Suprapubic skin (tissue), 4 donors: ENCODE measurements at places on chromosomes 16 and 17. TPM values are rescaled to one million over a fixed set of nuclear protein-coding genes. Genes with fewer than 3 reads are reported as not detected.

GRCh38 chr16:82002831-82003230 lies 8.4 kb downstream of the SDR42E1 start:
- DNase-seq = no peak

- no peak for DNase-seq
Measured at GRCh38 chr17:63071797-63072196, 105.8 kb downstream of the TANC2 start.

DNA sequence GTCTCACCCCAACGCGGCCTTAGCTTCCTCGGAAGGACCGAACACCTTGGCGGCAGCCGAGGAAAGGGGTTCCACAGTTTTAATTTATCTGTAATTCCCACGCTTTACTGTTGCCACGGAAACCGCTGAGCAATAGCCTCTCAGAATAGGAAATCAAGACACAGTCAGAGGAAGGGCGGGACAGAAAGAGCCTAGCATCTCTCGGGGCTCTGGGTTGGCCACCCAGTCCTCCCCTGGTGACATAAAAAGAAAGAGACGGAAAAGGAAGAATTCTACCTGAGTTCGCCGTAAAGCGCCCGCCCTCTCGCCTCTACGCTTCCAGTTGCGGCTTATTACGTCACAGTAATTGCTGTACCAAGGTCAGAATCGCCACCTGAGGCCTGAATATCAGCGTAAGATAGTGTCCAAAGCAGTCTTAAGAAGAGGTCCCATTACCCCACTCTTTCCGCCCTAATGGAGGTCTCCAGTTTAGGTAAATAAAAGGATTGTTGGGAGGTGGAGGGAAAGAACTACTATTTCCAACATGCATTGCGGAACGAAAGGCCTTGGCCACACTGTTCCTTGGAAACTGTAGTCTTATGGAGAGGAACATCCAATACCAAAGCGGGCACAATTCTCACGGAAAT lies 761 bp upstream of the NBR1 start:
- DNase-seq = peak; percentile 95

- no peak for DNase-seq
Measured at GRCh38 chr17:48842746-48843145, 11.9 kb downstream of the CALCOCO2 start.

- DNase-seq = no peak
Measured at GRCh38 chr16:73159296-73159695, 111.4 kb upstream of the ZFHX3 start.

The GNPTG gene
- 71.9 TPM for total RNA-seq
